ENCODE measurements at places on chromosomes 6 and 20.

- no peak for DNase-seq
Observed at GRCh38 chr6:6479785-6480184, 108.7 kb upstream of the LY86 start.

DNA sequence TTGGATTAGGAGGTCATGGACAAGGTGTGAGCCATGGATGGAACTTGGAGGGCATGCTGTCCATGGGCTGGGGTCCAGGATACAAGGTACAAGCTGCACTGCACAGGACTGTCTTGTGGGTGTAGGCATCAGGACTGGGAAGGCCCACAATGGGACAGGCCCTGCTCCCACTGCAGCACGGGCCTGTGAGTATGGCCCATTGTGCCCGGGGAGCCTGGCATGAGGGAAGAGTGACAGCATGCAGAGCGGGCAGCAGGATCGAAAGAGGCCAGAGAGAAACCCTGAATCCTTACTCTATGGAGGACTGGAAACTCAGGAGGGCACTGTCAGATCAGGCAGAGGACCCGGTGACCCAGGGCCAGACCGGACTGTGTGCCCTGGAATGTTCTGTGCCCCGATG is 211.3 kb downstream of the PREX1 start:
- DNase-seq = no peak

DNA sequence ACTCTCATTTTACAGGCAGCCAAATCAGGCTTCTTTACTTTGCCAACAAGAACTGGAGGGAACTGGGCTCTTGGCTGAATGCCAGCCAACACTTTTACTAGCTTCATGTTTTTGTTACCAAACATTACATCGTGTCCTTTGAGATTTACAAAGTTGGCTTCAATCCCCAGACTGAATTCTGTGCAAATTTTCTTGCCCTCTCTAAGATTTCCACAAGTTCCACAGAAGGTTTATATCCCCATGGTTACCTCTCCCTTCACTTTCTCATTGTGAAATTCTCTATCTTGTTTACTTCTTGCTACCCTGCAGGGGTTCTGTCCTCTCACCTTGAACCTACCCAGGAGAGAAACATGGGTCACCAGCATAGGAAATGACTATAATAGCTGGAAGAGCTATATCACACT is 37.6 kb upstream of the PLCB1 start:
- DNase-seq = no peak

DNA sequence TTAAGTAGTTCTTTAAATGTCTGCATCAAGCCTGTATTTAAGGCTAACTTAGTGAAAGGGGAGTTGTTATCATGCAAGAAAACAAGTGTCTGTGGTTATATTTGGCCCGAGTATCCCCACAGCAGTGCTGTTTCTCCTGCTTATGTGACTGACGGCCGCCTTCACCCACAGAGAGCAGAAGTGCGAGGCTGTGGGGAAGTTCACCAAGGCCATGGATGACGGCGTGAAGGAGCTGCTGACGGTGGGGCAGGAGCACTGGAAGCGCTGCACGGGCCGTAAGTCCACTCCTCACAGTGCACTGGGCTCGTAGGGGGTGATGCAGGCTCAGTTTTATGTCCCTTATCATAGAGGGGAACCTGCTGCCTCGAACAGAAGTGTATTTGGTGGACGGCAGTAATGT is 53.2 kb upstream of the SYNJ2 start:
- DNase-seq = no peak

DNA sequence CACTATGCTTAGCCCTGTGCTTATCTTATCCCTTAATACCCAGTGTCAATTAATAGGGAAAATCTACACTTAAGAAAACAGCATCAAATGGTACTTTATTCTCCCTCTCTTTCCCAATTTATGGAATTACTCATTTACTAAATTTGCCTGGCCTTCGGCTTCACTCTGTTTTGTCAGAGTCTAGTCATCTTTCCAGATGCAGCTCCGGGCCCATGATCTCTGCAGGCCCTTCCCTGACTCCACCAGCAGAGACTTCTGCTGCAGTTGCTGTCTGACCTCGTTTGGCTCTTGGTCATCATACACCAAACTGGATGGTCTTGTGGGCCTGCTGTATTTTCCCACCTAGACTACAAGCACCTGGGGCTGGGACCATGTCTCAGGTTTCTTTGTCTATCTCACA is 27.4 kb downstream of the MRS2 start:
- DNase-seq = no peak

DNA sequence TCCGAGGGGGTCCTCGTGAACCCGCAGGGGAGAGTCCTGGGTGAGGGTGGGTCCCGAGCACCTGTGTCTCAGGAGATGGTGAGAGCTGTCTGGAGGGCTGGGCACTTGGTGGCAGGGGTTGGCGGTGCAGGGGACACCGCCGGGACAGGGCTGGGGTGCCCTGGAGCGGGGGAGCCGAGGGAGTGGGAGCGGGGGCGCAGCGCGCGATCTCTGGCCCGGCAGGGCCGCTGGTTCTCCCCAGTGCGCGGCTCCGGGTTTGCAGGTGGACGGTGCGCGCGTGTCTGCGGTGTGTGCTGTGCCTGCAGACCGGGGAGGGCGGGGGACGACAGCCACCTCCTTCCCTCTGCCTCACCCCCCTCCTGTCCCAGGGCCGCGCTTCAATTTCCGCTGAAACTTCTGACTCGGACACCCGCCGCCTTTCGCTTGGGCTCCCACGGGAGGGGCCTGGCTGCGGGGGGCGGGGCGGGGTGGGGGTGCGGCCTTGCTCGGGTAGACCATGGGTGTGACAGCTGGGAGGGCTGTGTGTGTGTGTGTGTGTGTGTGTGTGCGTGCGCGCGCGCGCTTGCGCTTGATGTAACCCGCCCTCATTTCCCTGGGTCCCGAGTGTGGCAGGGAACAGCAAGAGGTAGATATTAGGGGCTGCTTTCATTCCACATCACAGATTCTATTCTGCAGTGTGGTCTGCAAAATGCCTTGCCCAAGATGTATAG is 1.2 kb downstream of the TRIB3 start:
- DNase-seq = no peak

DNA sequence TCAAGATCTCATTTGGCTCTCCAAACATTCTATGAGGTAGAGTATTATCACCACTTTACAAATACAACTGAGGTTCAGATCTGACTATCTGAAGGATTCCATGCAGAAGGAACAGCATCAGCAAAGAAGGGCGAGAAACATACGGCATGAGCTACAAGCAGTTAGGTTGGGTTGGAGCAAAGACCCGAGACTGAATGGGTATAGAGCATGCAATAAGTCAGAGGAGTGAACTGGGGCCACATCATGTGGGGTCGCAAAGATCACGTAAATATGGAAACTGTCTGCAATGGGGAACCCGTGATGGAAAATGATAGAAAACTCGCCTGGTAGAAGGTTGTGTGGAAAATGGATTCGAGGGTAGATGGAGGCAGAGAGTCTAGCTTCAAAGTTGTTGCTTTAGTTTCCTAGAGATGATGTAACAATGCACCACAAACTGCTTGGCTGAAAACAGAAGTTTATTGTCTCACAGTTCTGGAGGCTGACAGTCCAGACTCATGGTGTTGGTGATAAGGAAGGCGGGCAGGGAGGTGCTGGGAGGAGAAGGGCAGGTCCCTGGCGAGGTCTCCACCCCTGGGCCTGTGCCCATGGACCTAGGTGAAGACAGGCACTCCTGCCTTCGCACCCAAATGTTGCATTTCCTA is 44.3 kb upstream of the BCLAF1 start:
- DNase-seq = no peak

- no peak for DNase-seq
Observed at GRCh38 chr20:45456632-45457031, 12.9 kb upstream of the WFDC2 start.

- DNase-seq = no peak
Observed at GRCh38 chr20:50713657-50714101, 17.7 kb upstream of the PARD6B start.

DNA sequence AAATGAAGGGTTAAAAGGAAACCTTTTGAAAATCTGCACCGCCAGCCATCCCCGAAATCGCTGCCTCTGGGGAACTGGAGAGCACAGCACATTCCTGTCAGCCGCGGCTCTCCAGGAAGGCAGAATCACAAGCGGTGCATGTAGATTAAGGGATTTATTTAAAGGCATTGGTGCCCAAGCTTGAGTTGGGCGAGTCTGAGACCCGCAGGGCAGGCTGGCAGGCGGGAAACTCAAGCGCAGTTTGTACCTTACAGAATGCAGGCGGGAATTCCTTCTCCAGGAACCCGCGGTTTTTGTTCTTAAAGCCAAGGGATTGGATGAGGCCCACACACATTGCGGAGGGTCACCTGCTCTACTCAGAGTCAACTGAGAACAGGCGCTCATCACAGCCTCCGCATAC is 10.8 kb downstream of the GPR31 start:
- no peak for DNase-seq

DNA sequence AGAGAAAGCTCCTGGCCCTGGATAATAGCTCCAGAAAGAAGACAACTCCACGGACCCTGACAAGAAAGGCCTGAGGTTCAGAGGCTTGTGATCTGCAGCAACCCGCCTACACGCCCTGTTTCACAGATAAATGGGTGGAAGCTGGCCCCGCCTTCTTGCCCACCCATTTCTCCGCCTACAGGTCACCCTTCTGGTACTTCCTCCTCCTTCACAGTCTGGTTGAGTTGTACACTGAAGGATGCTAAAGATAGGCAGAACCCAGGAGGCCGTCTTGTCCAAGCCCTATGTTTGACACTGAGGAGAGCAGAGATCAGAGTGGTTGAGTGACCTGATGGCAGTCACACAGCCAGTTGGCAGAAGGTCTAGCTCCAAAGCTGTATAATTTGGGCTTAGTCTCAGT is 34.2 kb upstream of the MDGA1 start:
- no peak for DNase-seq

DNA sequence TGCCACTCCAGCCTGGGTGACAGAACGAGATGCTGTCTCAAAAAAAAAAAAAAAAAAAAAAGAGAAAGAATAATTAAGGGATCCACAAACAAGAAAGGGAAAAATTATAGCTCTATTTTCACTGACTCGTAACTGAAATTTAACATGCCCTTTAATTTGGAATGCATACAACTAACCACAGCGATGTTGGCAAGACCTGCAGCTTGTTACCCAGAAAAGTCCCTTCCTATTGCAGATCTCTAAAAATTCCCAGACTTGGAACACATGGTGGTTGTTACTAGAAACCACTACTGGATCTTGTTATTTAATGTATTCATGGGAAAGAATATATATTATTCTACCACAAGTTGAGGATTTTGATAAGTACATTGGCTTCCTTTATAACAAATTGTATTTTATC is 27.8 kb upstream of the SMIM28 start:
- DNase-seq = no peak

GRCh38 chr20:11716239-11716944 is 201.3 kb upstream of the BTBD3 start:
- DNase-seq = no peak

- DNase-seq = no peak
Observed at GRCh38 chr6:32947552-32948465, 5.1 kb downstream of the HLA-DMA start.

- DNase-seq = no peak
Observed at GRCh38 chr6:21707524-21708319, 114.2 kb downstream of the SOX4 start.

- DNase-seq = no peak
Observed at GRCh38 chr20:46276531-46276930, 31.8 kb downstream of the CDH22 start.

DNA sequence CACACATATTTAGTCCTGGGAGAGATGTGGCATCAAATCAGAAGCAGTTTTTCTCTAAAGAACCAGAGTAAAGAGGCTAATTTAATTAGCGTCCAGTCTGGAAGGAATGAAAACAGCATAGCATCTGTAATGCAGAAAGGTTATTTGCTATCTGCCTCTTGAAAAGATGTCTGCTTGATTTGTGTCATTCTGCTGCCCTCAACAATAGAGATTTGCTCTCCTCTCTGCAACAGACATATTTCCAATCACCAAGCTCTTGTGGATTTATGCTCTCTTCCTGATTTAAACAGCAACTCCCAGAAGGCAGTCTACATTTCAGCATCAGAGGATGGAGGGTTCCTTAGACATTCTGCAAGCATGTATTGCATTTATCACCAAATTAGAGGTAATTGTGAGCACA is 53.5 kb upstream of the AKAP12 start:
- DNase-seq = no peak

DNA sequence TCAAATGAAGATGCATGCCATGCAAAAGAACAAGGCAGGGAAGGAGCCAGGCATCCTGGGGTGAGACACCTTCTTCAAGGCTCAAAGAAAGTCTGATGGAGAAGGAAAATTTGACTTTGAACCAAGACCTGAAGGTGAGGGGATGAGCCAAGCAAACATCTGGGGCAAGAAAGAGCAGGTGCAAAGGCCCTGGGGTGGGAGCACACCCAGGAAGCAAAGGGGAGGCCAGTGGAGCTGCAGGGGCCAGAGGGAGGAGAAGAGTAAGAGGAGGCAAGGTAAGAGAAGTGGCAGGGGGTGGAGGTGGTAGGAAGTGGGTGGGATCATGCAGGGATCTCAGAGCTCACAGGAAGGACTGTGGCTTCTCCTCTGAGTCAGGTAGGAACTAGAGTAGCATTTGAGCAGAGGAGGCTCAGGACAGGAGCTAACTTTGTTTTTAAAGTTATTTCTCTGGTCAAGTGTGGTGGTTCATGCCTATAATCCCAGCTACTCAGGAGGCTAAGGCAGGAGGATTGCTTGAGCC is 49.6 kb downstream of the SLC13A3 start:
- DNase-seq = no peak

DNA sequence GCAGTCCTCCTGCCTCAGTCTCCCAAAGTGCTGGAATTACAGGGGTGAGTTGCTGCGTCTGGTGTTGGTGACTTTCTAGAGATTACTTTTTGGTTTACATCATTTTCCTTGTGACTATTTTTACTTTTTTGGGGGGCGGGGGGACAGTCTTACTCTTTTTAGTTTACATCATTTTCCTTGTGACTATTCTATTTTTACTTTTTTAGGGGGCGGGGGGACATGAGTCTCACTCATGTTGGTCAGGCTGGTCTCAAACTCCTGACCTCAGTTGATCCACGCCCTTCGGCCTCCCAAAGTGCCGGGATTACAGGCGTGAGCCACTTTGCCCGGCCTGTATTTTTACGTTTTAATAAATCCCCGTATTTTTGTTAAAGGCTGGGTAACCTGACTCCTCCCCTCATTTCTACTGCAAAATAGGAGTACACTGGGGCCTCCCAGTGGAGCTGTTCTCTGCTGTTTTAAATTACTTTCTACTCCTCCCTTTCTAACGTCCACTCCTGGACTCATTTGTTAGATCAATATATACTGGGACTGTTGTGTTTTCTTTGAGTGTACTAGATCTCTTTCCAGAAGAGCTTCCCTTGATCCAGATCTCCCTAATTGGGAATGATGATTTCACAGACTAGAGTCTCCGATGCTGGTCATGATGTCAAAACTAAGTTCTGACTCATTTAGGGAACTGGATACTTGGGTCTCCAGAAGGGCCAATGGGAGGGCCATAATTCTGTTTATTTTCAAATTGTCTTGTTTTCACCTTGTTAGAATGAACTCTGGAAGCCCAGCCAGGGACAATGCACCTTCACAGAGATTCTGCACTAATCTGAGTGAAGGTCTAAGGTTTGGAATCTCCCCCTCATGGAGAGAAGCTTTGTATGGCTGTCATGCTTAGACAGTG is 9.2 kb downstream of the HSPA1B start:
- no peak for DNase-seq

Data from caudate nucleus (tissue), 63 donors.